Peyer's patch (tissue), 4 donors: ENCODE measurements at places on chromosomes 13 and 19.

- DNase-seq = no peak
Observed at GRCh38 chr13:35157143-35157755, 215.2 kb downstream of the NBEA start.

- no peak for DNase-seq
Observed at GRCh38 chr13:85586856-85587255, 212.4 kb downstream of the SLITRK6 start.

DNA sequence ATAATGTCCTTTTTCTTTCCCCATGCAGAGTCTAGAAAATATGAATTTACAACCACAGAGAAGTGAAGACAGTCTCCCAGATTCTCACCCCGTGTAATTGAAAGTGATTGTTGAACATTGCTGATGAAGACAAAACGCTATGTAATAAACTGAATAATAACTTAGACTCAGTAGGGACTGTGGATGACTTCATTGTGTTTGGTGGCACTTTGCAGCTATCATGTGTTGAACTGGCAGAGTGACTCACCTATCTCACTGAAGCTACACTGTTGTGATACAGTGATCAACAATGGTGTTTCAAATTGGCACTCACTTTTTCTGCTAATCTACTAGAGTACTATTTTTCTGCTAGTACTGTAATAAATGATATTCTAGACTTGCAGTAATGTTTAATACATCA, 261.3 kb downstream of the DACH1 start:
- DNase-seq = no peak

DNA sequence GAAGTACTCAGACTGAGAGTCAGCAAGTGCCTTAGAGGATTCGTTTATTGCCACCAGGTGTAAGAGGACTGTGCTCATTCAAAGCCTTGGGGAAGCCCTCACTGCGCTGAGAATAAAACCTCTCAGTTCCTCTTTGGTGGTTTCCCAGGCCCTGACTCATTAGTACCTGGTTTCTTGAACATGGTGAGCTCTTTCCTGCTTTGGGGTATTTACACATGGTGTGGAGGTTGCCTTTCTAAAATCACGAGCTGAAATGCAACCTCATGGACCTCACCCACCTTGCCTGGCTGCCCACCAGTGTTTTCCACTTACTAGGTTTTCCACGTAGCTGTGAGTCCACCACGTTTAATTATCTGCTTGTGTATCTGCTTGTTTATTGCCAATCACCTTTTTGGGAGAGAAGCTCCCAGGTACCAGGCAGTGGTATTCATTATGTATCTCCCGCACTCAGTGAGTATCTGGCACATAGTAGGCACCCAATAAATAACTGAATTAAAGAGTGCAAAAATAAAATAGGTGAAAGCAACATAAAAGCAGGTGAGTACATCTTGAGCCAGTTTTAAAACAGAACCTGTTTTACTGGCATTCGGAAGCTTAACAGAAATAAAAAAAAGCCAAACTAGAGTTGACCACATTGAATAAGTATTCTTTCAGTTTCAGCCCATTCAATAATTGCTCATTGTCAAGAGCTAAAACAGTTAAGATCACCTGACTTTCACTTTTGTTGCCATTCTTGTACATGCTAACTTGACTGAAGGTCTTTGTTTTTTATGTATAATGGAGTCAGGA, 533.0 kb downstream of the MYO16 start:
- DNase-seq = peak; percentile 59

DNA sequence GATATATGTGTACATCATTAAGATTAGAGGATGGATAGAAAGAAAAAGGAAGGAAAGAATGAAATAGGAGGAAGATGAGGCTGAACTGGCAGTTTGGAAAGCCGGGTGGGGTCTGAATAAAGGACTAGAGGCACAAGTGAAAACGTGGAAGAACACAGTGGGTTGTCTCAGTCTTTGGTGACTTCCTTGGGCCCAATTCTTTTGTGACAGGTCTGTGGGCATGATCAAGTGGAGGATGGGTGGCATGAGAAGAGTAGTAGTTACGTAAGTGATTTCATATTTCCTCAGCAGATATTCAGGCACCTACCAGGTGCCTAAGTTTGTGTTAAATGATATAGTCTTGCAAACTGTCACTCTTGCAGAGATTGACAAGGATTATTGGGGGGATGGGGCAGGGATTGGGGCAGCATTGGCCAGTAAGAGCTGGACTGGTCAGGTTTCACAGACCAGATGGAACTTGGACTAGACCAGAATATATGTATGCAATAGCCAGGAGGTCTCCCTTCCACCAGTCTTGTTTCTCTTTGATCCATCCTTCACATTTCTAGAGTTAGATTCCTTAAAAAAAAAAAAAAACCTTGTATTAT, 2.7 kb downstream of the TPP2 start:
- DNase-seq = no peak

DNA sequence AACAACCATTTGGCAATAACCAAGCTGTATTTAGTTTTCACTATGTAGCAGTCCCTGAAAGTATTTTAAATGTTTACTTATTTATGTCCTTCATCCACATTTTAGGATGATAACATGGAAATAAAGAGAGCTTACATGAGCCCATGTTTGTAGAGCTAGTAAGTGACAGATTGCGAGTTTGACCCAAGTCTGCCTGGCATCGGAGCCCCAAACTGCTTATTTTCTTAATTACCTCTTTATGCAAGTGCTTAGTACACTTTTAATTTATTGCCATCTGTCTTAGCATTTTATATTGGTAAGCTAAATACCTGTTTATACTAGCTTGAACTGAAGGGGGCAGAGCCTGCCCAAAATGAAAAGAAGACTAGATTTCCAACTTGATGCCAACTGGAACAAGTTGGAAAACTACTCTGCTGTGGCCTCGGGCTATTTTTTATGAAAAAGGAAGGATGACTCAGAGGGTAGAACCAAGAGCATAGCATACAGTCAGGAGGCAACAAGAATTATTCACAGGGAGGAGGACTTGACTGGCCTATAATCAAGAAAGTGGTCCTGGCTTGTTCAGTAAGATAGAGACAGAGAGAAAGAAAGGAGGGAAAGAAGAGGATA, 150.2 kb downstream of the NDFIP2 start:
- DNase-seq = no peak

- no peak for DNase-seq
Observed at GRCh38 chr13:75151081-75151643, 330.8 kb downstream of the TBC1D4 start.

- DNase-seq = no peak
Observed at GRCh38 chr19:34985249-34986022, 14.7 kb upstream of the GRAMD1A start.

GRCh38 chr13:110280231-110280813, 26.6 kb downstream of the COL4A1 start:
- no peak for DNase-seq

GRCh38 chr13:57345526-57345925, 178.5 kb downstream of the PRR20E start:
- no peak for DNase-seq

DNA sequence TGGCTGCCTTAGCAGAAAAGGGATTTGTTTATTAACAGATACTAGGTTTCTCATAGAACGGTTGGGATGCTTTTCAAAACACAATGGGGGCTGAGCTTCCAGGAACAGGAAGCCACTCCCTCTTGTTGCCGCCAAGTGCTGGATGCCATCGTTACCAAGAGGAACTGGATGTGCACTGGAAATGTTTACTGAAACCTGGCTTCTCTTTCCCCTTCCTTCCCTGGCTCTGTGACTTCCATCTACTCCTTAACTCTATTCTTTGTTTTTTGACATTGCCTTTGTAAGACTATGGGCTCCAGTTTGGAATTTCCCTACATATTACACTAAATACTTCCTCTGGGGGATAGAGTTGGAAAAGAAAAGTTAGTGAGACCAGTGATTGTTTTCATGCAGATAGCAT, 11.7 kb upstream of the KL start:
- no peak for DNase-seq

- DNase-seq = no peak
Observed at GRCh38 chr13:111855191-111855590, 211.8 kb upstream of the SOX1 start.

- DNase-seq = no peak
Observed at GRCh38 chr19:10260141-10260584, 8.1 kb downstream of the MRPL4 start.

DNA sequence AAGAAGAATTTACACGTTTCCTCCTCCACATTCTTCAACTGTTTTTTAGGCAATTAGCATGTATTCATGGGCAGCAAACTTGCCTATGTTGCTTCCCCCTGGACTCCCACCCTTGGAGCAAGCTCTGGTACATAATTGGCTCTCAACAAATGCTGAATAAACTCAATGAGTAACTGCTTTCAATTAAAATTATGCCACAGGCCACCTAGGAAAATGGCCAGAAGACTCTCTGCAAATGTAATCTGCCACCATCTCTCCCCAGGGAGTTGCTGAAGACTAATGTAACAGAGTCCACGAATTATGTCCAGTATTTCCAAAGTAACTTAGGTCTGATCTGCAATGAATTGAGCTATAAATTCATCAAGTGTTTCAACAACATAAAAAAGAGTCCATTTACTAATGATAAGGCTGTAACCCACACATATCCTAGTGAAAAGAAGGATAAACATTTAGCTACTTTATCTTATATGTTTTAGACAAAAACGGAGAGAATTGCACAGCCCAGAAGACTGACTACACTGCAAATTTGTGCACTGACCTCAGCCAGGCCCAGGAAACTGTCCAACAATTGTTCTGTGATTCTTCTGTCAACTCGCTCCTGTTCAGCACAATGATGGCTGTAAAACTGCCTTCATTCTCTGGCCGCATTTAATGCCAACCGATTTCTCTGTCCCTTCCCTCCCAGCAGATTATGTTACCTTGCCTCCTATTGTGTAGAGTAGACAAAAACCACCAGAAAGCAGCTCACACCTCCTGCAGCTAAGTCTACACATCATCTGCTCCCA, 808.6 kb upstream of the ARGLU1 start:
- no peak for DNase-seq

GRCh38 chr19:6806488-6806887, 34.0 kb downstream of the VAV1 start:
- no peak for DNase-seq

GRCh38 chr13:35700671-35701070, 224.2 kb upstream of the MAB21L1 start:
- no peak for DNase-seq

GRCh38 chr13:111475488-111475887, 155.0 kb downstream of the TEX29 start:
- DNase-seq = no peak

- peak; percentile 70 for DNase-seq
Observed at GRCh38 chr13:23377983-23378632, 55.4 kb downstream of the SACS start.

- no peak for DNase-seq
Observed at GRCh38 chr19:6778386-6778785, 5.9 kb downstream of the VAV1 start.
